ENCODE measurements at places on chromosomes 2 and 18.
A peak's percentile ranks its signal among the peaks of the same experiment; 100 is the strongest.

DNA sequence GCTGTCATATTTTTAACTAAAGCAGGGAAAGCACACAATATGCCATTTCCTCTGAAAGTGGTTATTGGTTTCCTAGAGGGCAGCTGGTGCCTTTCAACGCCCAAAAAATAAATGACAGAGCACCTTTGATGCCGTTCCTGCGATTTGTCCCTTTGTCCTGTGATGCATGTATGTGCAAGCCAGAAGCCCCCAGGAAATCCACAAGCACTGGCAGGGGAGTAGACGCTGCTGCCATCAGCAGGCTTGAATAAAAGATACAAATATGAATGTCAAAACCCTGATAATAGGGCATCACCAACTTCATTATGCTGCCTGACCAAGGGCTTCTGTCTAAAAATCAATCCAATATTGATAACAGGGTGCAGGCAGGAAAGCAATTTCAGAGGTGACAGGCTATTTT, 246.1 kb downstream of the FBXO15 start:
- no peak for DNase-seq

- DNase-seq = no peak
These were observed 18.4 kb downstream of the KDSR start for GRCh38 chr18:63348508-63349136.

DNA sequence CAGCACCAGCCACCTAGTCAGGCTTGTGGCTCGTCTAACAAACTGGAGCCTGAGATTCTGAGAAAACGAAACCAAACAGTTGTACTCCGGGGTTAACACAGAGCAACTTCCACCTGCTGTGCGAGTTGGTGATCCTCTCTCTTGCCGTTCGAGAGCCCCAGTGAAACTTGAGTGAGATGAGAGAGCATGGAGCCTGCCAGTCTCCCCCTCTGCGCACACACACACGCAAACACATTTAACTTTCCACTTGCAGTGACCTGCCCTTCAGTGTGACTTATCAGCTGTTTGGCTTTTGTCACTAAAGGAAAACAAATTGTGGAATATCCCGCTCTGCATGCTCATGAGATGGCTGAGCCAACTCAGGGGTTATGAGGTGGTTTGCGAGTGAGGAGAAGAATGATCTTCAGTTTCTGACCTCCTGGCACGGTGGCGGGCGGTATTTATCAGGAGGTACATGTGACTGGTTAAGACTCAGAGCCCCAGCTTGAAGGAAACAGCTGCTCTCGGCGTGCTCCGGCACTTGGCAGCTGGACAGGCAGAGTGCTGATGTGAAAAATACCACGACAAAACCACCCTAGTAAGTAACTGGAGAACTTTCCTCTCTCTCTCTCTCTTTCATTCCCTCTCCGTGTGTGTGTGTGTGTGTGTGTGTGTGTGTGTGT, at the start of gene RASGRP3:
Gene RASGRP3, plus strand, starts transcription at position 519 of the 662 bp plus-strand sequence. CDS start 38,488 bp downstream, outside the sequence.
- peak; percentile 94 for DNase-seq

DNA sequence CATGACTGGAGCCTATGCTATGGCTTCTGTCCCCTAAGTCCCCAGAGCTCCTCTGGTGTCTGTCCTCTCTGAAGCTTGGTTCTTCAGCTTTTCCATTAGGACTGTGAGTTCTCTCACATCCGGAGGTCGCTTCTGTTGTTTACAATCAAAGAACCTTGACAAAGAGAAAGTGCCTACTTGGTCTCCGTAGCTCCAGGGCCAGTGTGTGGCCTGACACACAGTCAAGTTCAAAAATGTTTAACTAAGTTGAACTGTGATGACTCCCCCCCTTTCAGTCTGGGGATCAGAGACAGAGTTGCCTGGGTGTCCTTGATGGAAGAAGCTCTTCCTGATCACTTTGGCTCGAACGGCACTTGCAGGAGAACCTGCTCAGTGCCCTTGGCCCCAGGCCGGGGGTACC, 26.3 kb upstream of the YWHAQ start:
- no peak for DNase-seq

DNA sequence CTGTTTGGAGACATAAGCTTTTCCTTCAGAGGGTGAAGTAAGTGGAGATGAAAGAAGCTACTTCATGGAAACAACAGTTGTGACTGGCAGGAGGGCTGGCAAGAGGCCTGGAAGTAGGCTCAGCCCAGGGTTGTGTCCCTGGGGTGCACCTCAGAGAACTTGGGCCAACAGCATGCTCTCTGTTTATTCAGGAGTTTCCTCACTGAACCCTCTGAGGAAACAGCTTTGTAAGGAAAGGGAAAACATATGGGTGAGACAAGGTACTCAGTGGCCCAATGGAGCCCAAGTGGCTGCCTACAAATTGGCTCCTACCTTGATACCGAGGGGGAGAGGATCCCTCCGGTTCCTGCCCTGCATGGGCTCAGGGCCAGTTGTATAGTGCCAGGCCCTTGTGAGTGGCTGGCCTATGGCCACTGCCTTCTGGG, 115.5 kb upstream of the ITGA6 start:
- DNase-seq = no peak

DNA sequence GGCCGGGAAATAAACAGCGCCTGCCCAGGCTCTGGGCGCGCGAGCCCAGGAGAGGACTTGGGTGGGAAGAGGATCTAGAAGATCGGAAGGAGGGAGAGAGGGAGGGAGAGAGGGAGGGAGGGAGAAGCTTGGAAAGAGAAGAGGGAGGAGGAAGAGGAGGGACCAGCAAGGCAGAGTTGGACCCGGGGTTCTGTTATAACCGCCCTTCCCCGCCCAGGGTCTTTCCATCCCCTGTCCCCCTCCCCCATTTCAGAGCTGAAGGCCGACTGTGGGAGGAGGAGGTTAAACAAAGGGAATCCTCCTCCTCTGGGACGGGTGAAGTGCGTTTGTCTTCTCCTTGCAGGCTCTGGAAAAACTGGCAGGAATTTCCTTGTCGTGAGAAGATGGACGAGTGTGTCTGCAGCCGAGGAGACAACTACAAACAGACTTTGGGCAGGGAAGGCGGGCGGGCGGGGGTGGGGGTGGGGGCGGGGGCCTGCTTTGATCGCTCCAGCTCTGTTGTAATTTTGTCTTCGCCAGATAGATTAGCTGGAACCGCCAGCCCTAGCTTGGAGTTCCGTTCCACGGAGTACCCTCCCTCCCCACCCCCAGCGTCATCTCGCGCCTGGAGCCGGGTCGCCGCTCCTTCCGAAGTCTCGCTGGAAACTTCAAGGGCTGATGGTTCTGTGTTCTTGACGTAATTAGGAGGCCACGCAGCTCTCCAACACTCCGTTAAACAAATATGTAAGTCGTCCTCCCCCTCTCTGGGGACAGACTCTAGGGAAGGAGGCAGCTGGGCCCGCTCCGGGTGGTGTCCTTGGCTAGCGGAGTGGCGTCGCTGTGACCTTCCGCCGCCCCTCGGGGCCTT, 6.4 kb upstream of the SP9 start:
- no peak for DNase-seq

DNA sequence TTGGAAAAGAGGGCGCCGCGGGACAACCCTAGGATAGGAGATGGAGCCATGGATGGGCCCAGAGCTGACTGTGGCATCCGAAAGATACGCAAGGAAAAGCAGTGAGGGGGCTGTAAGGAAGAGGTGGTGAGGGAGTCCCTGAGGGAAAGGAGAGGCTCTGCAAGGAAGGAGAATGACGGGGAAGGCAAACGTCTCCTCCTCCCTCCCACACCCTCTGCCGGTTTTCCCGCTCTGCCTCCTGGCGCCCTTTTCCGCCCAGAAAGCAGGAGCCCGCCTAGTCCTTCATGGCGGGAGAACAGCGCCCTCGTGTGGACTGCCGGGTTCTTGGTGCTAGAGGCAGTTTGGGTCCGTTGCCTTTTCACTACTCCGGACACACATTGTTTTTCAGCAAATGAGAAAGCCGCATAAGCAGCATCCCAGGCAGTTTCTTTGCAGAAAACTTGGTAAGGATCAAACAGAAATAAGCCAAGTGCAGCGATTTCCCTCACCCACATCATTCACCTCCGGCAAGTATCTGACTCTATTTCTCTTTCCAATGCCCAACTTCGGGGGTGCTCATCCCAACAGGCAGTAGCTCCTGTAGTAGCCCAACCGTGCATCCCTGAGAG, 200.4 kb downstream of the INO80D start:
- peak; percentile 18 for DNase-seq

DNA sequence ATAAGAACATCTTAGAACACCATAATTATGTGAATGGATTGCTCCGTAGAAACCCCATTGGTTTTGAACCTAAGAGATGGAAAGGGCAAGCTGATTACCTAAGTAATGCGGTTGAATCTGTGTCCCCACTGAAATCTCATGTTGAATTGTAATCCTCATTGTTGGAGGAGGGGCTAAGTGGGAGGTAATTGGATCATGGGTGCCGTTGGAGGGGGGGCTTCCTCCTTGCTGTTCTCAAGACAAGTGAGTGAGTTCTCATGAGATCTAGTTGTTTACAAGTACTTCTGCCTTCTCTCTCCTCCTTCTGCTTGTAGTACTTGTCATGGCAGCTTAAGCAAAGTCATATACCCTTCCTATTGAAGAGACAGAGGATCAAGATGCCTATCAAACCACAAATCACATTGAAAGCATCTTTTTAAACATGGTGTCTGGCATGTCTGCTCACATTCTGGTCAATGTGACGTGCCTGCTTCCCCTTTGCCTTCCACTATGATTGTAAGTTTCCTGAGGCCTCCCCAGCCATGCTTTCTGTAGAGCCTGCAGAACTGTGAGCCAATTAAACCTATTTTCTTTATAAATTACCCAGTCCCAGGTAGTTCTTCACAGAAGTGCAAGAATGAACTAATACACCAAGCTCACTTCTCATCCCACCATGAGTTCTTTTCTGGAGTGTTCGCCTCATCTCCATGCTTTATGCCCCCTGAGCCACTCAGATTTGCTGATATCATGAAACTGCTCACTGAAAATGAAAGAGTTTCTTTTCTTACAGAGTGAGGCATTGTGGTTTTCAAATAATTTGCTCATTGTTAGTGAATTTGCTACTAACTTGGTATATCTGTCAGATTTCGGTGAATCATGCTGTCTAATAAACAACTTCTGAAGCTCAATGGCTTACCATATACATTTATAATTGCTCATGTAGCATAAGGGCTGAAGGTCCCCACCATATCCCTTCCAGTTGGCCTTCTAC, 23.6 kb downstream of the KCNE4 start:
- DNase-seq = no peak

GRCh38 chr2:11658208-11659114, 11.5 kb downstream of the NTSR2 start:
- DNase-seq = no peak

DNA sequence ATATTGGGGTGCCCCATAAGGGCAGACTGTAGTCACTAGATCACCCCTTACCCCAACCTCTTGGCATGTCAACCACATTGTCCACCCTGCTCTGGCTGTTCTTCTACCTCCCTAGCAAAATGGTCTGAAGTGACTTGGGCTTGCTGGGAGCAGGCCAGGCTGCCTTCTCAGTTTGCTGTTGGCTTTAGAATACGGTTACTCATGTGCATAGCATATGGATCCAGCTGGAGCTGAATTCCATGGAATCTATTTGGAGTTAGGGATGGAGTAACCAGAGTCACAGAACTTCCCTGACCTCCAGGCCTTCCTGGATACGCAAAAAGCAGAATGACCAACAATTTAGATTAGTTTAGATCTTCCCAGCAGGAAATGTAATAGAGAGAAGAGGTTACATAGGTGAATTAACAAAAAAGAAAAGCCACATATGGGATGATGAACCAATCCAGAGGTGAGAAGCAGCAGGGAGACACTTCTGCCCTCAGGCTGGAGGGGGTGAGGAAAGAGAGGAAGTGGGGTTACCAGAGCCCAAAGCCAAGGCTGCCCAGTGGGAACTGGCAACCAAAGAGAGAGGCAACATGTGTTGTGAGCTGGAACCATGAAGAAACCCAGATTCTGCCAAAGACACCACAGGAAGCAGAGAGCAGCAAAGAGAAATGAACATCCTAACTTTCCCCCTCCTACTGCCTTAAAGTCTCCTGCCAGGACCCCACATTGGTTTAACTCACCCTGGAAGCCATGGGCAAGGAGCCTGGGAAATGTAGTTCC, 26.1 kb downstream of the PKDCC start:
- DNase-seq = no peak

- no peak for DNase-seq
These were observed 145.2 kb upstream of the MMADHC start for GRCh38 chr2:149732730-149733290.

GRCh38 chr18:49751427-49752094, 61.8 kb downstream of the ACAA2 start:
- DNase-seq = no peak

DNA sequence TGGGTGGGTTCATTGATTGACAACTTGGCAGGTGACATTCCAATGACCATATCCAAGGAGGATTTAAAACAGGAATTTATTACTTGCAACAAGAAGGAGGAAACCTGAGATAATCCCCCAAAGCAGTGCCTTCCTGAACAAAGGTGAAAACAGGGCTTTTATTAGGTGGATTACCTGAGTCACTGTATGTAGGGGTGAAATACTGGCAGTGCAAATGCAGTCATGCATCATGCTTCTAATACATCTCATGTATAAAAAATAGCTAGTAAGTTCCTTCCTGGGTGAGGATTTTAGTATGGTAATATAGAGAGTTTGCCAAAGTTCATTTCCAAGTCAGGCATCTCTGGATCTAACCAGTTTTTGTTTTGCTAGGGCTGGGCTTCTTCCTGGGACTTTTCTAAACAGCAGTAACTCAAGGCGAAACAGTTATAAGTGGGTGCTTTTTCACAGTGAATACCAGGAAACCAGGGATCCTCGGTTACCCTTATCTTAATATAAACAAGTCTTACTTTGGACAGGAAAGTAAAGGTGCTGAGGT, 583.4 kb upstream of the LRRTM1 start:
- no peak for DNase-seq

DNA sequence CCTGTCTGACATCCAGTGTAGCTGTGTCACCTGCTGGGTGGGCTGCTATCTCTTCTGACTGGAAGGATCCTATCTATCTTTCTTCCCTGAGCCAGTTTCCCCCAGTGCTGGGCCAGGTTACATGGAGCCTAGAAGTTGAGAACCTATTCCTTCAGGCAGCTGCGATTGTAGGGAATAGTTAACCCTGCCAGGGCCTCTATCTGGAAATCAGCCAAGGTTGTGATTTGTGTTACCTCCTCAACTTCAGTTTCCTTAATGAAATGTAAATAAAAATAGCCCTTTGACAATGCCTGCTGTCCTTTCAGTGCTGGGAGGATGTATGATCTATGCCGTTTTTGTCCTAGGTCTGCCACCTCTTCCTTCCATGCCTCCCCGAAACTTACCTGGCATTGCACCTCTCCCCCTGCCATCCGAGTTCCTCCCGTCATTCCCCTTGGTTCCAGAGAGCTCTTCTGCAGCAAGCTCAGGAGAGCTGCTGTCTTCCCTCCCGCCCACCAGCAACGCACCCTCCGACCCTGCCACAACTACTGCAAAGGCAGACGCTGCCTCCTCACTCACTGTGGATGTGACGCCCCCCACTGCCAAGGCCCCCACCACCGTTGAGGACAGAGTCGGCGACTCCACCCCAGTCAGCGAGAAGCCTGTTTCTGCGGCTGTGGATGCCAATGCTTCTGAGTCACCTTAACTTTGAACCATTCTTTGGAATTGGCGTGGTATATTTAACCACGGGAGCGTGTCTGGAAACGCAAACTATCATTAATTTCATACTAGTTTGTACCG, 36.6 kb downstream of the GORASP2 start:
- DNase-seq = no peak

- DNase-seq = no peak
These were observed 126.7 kb downstream of the NDUFA10 start for GRCh38 chr2:239898292-239898925.

- DNase-seq = no peak
These were observed 17.4 kb upstream of the HNRNPA3 start for GRCh38 chr2:177195194-177195593.

- no peak for DNase-seq
These were observed 32.4 kb downstream of the ACTR3 start for GRCh38 chr2:113922335-113922734.

- no peak for DNase-seq
These were observed 142.6 kb upstream of the LGALSL start for GRCh38 chr2:64311191-64311910.

Data from stimulated activated naive CD4-positive, alpha-beta T cell (primary cell).